HuH-7.5 (cell line): ENCODE measurements at places on chromosomes 1 and 21.
A peak's percentile ranks its signal among the peaks of the same experiment; 100 is the strongest.

GRCh38 chr1:208880433-208881100, 636.4 kb upstream of the PLXNA2 start:
- no peak for DNase-seq

- no peak for DNase-seq
Observed at GRCh38 chr1:23597635-23598388, 38.5 kb upstream of the ID3 start.

DNA sequence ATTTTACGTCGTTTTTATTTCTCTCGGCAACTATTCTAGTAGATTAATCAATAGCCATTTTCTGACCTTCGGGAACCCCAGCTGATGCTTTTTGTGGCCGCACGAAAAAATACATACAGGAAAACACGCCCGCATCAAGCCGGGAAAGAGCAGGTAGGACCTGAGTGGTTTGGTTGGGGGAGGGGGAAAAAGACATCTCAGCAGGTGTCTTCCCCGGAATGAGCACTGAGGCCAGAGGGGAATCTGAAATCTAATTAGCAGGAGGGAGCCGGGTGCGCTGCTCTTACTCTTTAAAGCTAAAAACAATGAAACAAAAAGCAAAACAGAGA, 618 bp upstream of the FOXD3 start:
- DNase-seq: no peak

DNA sequence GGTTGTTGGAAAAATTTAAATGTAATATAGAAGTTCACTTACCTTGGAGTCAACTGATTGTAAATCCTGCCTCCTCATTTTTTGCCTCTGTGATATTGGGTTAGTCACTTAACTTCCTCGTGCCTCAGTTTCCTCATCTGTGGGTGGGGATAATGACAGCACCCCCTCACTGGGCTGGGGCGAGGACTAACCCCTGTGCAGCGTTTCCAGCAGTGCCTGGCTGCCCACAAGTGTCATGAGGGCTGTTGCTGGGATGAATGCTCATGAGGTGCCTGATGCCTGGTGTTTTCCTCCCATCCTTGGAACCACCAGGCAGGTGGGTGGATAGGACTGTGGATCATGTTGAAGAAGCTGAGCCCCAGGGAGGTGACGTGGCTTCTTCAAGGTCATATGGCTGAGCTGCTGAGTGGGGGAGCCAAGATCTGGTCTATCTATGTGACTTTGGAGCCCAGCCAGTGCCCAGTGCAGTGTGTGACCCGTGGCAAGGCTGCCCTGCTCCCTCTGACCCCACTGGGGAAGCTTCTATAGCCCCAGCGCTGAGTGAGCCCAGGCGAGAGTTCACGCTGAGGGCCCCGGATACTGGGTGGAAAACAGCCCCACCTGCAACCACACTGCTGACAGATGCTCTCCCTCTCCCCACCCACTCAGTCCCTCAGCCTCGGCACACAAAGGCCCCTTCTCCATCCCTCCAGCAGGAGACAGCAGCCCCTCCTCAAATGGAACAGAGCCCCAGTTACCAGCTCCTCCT, 446.0 kb downstream of the PTPRU start:
- DNase-seq: no peak

GRCh38 chr21:33578214-33578613, 10.3 kb downstream of the DONSON start:
- DNase-seq: no peak

- peak; percentile 66 for DNase-seq
Observed at GRCh38 chr1:206112600-206113301, 4.4 kb downstream of the AVPR1B start.

GRCh38 chr1:203405703-203406438, 54.9 kb upstream of the FMOD start:
- no peak for DNase-seq

DNA sequence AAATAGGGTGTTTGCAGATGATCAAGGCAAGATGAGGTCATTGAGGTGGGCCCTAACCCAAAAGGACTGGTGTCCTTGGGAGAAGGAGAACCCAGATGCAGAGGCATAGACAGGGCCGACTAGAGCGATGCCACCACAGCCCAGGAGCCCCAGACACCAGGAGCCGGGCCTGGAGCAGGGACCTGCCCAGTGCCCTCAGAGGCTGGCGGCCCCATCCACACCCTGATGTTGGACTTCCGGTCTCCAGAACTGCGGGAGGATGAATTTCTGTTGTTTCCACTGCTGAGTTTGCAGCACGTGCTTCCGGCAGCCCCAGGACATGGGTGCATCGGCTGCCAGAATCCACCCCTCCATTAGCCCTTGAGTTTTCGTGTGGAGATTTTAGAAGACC, 7.2 kb upstream of the ACTRT2 start:
- DNase-seq: no peak

GRCh38 chr1:13697738-13698137, 2.2 kb upstream of the PRDM2 start:
- no peak for DNase-seq

- DNase-seq: no peak
Observed at GRCh38 chr1:43952731-43953346, 6.1 kb downstream of the IPO13 start.

GRCh38 chr1:245389873-245390272, 235.1 kb downstream of the KIF26B start:
- DNase-seq: no peak

DNA sequence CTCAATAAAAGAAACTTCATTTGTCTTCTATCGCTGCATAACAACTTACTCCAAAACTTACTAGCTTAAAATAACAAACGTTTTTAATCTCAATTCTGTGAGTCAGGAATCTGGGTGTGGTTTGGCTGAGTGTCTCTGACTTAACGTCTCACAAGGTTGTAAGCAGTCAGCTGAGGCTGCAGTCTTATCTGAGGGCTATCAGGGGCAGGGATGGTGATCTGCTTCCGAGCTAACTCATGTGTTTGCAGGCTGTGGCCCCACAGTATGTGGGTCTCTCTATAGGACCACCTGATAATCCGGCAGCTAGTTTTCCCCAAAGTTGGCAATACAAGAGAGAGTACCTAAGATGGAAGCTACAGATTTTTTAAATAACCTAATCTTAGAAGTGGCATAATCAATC, 234.2 kb upstream of the FGGY start:
- DNase-seq: no peak

- no peak for DNase-seq
Observed at GRCh38 chr1:42689912-42690311, 7.7 kb downstream of the YBX1 start.

DNA sequence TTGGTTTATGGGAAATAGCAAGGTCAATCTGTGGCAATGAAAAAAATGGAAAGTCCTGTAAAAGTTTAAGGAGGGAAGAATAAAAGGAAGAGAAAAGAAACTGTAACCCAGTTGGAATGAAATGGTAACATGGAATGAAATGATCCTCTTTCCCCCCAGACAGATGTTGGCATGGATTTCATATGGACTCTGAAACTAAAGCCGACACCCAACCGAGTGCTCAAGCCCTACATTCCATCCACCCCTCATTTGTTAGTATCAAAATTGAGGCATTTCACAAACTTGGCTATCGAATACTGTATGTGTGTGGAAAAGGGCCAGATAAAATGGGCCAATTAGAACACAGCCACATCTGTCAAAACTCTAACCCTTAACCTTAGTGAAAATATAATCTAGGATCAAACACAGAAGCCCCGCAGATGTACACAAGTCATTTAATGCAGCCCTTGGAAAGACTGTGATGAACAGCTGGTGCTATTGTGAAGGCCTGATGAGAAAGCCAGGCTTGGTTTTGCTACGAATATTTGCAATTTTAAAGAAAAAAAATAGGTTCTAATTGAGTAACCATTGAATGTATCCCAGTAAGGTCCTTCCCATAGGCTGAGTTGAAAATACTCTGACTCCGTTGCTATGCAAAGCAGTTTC, 72.6 kb upstream of the RGL1 start:
- no peak for DNase-seq

DNA sequence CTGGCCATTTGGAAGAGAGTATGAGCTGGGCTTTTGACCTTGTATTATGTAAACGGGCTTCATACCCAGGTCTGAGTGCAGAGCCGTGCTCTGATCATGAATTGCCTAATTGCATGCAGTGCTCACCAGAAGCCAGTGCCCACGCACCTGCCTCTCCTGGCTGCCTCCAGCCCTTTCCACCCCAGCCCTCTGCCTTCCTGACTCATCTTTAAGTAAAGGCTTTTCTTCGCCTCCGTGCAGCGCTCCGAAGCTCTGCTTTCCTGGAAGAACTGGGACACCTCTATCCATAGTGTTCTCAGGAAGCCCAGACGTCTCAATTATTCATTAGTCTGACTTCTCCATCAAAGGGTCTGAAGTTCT, 413.7 kb downstream of the PTPRU start:
- no peak for DNase-seq

GRCh38 chr21:40839521-40839920, 7.4 kb downstream of the DSCAM start:
- DNase-seq: no peak

- no peak for DNase-seq
Observed at GRCh38 chr1:204713541-204713940, 28.0 kb upstream of the LRRN2 start.

- no peak for DNase-seq
Observed at GRCh38 chr1:3570066-3570986, 41.0 kb downstream of the MEGF6 start.

DNA sequence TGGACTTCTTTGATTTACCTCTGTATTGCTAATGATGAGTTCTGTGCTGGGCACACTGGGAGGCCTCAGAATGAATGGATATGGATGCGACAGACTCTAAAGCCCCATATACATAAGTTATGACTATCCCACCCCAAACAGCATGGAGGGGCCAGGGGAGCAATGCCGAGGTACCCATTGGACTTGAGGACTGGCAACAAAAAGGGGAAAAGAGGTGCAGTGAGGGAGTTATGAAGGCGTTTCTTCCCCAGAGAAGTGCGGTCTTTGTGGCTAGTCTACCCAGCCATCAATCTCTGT, 15.2 kb upstream of the CDCA8 start:
- DNase-seq: no peak

DNA sequence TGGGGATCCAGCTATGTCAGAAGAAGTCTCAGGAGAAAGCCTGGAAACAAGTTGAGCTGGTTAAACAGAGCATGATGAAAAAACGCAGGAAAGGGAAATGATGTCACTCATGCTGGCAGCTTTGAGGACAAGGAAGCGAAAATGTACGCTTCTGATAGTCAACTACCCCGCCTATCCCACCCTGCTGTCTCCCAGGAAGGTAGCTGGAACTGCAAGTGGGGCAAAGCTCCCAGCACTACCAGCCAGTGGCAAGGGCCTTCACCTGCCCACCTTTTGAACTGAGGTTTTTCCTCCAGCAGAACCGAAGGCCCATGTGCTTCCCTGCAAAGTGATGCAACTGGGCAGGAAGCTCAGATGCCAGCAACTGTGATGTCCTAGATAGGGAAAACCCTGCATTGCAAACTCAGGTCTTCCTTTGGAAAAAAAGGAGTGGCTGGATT, 6.3 kb upstream of the IL20 start:
- DNase-seq: no peak

DNA sequence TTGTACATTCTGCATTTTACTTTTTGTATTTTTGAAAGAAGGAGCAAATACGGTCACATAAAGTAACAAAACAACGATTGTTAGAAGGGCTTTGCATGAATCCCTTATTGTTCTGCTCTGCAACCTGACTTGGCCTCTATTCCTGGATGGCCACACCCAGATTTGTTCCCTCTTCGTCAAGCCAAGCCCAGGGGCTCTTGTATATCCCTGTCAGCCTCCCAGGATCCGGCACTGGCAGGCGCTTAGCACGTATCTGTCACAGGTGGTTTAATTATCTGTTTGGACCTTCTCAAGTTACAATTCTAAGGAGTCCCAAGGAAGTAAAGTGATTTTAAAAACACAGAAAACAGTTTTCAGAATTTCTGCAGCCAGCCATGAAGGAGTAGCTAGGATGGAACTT, 28.0 kb downstream of the CRYAA start:
- DNase-seq: no peak

GRCh38 chr1:100353988-100354387, 1.7 kb downstream of the CDC14A start:
- DNase-seq: peak; percentile 42

DNA sequence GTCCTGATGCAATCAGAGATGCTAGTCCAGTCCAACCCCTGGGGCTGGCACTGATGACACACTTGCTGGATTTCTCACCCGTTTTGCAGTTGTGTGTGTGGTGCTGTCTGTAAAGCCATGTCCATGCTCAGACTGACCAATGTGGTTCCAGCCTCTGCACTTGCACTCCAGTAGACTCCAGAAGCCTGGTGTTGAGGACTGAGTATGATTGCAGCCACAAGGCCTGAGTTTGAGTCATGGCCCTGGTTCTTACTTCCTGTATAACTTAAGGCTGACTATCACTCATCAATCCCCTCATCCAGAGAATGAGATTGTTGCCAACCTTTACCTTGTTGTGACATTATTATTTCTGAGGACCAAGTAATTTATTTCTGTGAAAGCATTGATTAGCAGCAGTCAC, 34.8 kb upstream of the IKBKE start:
- no peak for DNase-seq

- peak; percentile 80 for DNase-seq
Observed at GRCh38 chr1:117366177-117367045, 838 bp upstream of the MAN1A2 start.

GRCh38 chr1:233389169-233389568, 61.6 kb downstream of the MAP3K21 start:
- DNase-seq: no peak

- peak; percentile 22 for DNase-seq
Observed at GRCh38 chr1:117537291-117537920, 68.4 kb upstream of the TENT5C start.

- no peak for DNase-seq
Observed at GRCh38 chr1:206779638-206780037, 7.3 kb upstream of the IL10 start.

- peak; percentile 72 for DNase-seq
Observed at GRCh38 chr1:202599669-202600431, 110.4 kb downstream of the SYT2 start.

GRCh38 chr1:237250055-237250454, 208.1 kb downstream of the RYR2 start:
- no peak for DNase-seq

DNA sequence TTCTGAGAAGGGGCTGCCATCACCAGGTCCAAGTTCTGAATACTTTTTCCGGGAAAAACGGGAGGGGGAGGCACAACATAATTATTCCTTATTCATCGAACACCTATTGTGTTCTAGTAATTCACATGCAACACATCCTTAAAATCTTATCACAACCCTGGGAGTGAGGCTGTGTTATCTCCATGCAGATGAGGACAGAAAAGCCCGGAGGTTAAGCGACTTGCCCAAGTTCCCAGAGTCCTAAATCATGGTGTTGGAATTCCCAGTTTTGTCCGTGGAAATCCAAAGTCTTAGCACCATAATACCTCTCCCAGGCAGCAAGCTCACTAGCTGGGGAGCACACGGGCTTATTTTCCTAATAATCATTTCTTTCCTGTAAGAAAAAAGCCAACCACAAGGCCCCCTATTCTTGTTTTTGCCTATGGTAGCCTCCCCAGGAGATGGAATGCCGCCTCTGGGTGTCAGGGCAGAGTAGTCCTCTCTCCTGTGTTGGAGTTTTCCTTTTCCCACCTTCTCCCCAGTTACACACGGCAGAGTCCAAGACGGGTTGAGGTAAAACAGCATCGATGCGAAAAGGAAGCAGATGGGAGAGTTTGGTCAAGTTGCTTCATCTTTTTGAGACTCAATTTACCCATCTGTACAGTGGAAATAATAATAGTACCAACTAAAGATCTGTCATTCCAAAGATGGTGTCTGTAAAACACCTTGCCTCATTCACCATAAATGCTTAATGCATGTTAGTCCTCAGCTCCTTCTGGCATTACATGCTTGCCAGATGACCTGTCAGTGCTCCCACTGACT, 228.0 kb upstream of the TMEM51 start:
- DNase-seq: no peak

- DNase-seq: no peak
Observed at GRCh38 chr1:43867976-43868740, 65.4 kb upstream of the ARTN start.

GRCh38 chr1:242800521-242800920, 276.0 kb upstream of the PLD5 start:
- no peak for DNase-seq
